NT2/D1 (cell line): ENCODE measurements at places on chromosomes 13 and 19.

GRCh38 chr19:54654447-54655321, 8.1 kb upstream of the LILRB4 start:
- no peak for DNase-seq

GRCh38 chr13:109751477-109751876, 34.9 kb downstream of the IRS2 start:
- DNase-seq: no peak

- no peak for DNase-seq
Observed at GRCh38 chr13:101007245-101007644, 332.6 kb upstream of the TMTC4 start.

DNA sequence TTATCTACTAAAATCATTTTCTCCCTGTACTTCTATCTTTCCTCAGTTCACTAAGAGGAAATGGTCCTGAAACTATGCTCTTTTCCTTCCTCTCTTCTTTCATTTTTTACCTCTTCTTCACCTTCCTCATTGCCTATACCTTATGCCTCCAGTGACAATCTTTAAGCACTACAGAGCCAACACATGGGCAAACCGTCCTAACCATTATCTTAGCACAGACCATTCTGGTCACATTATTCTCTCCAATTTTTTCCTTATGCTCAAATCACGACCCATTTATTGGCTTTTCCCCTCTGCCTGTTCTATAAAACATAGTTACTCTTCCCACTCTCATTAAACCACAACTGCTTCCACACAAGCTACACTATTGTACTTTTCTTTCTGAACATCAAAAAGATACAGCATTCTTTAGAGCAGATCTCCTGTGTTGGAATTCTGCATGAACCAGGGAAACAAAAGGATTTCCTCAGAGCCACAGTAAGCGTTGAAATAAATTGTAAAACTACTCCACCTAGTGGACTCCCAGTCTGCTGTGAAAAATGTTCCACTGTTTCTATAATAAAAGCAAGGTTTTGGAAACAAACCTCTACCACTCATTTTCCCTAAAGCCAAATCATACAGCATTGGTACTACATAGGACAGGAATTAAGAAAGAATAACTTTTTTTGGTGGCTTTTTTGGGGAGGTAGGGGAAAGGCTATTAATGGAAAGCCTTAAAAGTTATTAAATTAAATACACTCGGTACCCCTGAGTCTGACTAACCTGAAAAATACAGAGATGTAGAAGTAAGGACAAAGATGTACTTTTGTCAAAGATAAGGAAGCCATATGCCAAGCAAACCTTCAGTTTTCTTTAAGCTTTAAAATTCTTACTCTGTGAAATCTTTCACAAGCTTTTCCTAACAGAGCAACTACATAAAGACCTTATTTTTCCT, 19.5 kb downstream of the NUFIP1 start:
- DNase-seq: peak; percentile 11

DNA sequence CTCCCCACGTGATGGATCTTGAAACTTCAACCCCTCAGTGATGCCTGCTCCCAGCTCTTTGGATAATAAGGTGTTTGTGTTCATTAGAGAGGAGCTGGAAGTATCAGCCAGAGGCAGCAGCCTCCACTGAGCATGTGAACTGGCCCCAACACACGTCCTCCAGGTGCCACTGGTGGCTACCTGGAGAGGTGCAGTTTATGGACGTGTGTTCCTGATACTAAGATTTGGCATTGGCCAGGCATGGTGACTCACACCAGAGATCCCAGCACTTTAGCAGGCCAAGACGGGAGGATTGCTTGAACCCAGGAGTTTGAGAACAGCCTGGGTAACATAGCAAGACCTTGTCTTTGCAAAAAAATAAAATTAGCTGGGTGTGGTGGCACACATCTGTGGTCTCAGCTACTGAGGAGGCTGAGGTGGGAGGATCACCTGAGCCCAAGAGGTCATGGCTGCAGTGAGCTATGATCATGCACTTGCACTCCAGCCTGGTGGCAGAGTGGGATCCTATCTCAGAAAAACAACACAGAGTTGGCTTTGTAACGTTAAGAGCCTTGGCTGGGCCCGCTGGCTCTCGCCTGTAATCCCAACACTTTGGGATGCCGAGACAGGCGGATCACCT, 34.4 kb downstream of the SLC25A42 start:
- DNase-seq: no peak

GRCh38 chr13:97142452-97142851, 79.7 kb upstream of the MBNL2 start:
- DNase-seq: no peak

GRCh38 chr13:94192431-94192975, 287.0 kb downstream of the DCT start:
- DNase-seq: peak; percentile 33

- DNase-seq: no peak
Observed at GRCh38 chr13:98990701-98991100, 12.8 kb upstream of the DOCK9 start.

DNA sequence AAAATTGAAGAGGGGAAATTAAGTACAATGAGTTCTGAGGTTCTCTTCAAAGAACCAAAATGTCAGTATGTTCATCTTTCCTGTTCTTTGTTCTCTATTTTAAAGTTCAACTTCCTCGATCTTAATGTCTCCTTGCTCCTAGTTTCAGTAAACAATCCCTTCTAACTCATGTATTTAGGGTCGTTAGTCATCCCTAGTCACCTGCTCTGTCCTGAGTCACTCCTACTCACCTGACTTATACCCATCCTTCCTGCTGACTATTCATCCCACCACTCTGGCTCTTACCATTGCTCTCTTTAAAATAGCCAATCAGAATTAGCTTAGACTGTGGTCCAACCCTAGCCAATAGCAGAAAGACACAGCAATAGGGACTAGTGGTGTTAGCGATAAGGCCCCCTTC, 24.3 kb downstream of the ZNF90 start:
- DNase-seq: no peak

GRCh38 chr19:45056831-45057230, 18.0 kb downstream of the CLASRP start:
- DNase-seq: no peak

GRCh38 chr13:44101347-44102083, 221.8 kb downstream of the LACC1 start:
- DNase-seq: no peak

DNA sequence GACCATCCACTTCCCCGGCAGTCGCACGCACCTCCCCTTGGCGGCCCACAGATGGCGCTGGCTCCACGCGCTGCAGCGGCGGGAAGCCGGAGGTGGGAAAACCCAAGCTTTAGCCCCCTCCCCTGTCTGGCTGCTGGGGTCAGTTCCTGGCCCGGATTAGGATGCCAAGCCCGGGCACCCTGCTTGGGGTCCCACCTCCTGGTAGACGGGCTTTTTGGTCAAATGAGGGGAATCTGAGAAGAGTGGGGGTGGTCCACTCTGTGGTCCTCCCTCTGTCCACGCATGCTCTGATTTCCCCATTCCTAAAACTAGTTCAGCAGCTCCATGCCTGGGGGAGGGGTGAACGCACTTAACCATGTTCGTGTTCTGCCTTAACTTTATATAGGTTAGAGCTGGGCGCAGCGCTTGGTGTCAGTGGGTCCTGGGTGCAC, 8.1 kb upstream of the ADGRE2 start:
- DNase-seq: peak; percentile 49

- no peak for DNase-seq
Observed at GRCh38 chr13:68046903-68047302, 816.8 kb upstream of the PCDH9 start.

DNA sequence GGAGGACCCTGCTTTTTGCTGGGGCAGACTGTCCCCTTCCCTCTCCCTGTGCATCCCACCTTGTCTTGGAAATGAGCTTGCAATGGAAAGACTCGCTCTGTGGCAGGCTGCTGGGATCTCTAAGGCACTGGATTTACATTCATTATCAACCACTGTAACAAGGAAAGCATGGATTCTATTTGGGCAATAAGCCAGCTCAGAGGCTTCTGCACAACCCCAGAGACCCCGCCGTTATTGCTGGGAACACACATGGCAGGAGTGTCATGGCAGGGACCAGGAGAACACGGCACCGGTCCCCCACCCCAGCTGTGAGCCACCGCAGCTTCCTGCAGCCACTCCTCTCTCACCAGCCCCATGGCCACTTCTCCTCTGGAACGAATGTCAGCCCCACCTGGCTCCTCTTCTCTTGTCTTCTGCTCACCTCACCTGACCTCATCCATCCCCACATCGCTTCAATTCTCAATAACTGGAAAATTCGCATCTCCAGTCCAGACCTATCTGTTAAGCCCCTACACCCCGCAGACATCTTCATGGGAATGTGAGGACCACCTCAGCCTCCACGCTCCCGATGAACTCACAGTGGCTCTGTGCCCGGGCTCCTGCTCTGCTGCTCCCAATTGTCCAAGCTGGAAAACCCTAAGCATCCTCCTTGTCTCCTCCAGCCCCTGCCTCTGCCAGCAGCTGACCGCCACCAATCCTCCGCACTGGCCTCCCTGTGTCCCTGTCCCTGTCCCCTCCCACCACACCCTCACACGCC, 181.5 kb downstream of the USP12 start:
- no peak for DNase-seq

DNA sequence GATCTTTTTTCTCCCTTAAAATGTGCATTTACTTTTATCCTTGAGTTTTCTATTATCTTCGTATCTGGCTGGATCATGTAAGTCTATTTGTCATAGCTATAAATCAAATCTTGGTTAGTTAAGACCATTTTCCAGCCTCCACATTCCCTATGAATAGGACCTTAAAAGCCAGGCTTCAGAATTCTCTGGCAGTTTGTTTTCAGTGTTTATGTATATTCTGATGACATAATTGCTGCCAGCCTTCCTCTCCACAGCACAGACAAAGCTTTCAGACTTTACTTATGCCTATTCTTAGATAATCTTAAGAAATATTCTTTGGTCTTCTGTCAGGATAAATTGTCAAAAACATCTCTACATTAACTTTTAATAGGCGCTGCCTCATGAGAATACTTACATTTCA, 870.8 kb upstream of the SPRY2 start:
- DNase-seq: no peak

DNA sequence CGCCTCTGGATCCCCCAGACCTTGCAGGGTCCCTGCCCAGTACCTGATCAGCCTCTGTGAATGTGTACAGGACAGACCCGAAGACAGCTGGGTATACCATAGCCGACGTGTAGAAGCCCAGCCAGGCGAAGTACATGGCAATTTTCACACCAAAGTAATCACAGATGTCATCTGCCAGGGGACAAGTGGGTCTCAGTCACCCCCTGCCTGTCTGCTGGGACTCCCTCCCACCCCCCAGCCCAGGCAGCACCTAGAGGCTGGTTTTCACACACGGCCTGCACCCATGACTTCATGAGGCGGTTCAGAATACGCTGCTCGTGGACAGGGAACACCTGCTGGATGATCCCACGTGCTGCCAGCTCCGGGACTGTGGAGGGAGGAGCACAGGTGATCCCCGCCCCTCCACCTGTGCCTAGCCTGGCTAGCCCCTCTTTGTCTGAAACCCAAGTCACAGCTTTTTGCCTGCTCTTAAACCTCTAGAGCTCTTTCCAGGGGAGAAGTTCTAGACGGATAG, 3.6 kb downstream of the ANO8 start:
- no peak for DNase-seq

DNA sequence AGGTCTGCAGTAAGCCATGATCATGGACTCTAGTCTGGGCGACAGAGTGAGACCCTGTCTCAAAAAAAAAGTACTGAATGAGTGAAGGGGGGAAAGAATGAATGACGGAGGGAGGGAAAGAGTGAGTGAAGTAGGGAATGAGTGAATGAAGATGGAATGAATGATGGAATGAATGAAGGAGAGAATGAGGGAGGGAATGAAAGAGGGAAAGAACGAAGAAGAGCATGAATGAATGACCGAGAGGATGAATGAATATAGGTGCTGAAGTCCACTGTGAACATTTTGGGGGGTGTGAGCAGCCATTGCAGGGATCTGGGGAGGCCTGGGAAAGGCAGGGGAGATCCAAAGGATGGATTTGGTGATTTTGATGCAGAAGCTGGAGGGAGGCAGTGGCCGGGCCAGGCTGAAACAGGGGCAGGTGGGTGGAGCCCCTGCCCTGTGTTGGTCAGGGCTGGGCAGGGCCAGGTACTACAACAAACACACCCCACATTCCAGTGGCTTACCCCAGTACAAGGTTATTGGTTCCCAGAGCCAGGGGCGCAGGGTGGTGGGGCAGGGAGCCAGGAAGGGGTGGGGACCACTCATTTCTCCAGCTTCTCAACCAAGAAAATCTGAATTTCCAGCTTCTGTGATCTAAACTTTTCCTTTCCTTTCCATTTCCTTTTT, 14.3 kb downstream of the SLC27A1 start:
- no peak for DNase-seq

DNA sequence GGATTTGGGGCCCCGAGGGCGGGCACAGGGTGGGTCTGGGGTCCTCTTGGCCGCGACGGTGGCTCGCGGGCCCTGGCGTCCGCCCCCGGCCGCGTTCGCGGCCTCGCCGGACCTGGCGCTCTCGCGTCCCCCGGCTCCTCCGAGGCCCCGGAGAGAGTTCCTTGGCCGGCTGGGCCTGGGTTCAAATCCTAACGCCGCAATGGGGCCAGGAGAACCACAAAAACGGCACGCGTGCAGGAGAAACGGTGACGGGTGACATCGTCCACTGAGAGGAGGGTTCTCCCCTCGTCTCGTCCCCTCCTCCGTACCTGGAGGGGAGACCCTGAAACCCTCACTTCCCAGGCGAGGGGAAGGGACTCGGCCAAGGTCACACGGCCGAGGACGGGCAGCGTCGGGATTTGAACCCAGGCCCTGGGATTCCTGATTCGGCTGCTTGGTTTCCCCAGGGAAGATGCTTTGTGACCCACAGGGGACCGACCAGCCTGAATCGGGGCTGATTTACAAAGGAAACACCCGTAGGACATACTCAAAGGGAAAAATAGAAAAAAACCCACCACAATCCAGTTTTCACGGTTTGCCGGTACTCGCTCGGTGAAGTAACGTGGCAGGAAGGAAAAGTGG, 624 bp downstream of the SAFB start:
- DNase-seq: no peak

DNA sequence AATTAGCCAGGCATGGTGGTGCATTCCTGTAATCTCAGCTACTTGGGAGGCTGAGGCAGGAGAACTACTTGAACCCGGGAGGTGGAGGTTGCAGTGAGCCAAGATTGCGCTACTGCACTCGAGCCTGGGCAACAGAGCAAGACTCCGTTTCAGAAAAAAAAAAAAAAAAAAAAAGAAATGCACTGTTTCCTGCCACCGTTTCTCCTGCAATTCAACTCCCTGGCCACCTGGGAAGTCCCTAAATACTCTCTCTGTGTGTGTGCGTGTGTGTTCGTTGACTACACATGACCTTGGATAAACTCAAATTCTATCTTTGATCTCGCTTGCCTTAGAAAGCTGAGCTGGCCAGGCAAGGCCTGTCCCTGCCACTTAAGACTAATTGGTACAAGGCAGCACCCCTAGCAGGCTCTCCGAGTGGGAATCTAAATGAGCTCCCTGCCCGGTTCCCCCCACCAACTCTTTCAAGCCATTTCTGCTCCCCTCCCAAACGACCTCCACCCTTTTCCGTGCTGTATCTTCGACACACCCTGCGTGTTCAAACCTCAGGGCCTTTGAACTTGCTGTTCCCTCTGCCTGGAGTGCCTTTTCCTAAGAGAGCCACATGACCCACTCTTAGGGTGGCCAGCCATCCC, 5.2 kb upstream of the BCAT2 start:
- DNase-seq: no peak

DNA sequence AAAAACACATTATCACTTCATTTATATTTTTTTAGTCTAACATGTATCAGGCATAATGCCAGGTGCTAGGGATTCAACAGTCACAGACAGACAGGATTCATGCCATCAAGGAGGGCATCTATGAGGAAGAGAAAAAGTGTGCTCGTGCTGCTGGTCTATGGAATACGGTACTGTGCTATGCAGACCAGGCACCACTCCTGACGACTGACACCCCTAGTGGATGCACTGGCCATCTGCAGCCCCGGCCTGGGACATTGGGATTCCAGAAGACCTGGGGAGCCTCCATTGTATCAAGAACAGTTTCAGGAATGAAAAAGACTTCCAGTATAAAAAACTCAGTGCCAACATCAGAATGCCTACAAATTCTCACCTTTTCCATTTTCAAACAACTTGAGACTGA, 94.0 kb downstream of the KLF12 start:
- peak; percentile 65 for DNase-seq
